ENCODE measurements at places on chromosomes 7 and 10.

DNA sequence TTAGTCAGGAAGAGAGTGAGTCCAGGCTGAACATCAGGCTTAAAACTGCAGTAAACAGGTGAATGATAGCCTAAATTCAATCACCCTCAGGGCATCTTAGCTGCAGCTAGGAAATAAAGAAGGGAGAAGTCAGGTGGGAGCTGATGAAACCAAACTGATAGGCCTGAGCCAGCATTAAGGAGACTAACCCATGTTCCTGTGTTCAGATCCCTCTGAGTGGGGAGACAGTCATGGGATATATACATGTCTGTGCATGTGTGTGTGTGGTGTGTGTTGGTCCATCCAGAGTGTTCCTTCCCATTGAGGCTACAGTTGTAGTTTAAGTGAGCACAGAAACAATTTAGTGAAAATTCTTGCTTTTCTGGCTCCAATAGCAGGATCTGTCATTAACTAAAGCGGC lies 480.9 kb downstream of the PHTF2 start:
- no peak for DNase-seq

DNA sequence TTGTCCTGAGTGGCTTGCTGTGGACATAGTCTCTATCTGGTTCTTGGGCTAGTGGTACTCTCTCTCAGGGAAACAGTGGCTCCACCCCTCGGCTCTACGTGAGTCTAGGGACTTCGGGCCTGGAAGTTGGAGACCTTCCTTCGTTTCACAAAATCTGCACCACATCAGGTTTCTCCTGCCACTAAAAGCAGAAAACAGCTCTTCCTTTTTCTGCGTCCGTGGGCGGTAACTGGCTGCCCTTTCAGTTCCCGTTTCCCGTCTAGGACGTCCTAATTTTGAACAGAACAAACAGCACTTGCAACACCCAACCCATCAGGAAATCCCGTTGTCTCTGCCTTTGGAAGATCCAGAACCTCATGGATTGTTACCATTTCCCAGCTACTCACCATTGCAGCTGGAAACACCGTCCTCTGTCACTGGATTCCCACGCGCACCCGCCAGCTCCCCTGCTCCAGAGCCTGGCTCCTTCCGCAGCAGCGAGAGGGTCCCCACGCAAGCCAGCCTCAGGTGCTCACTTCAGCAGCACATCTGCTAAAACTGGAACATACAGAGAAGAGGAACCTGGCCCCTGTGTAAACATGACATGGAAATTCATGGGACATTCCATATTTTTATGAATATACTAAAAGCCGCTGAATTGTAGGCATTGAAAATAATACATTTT lies 311.4 kb upstream of the AKR1E2 start:
- DNase-seq: peak; percentile 10

- DNase-seq: no peak
These were observed 103.7 kb downstream of the TRIM24 start for GRCh38 chr7:138563808-138564207.

DNA sequence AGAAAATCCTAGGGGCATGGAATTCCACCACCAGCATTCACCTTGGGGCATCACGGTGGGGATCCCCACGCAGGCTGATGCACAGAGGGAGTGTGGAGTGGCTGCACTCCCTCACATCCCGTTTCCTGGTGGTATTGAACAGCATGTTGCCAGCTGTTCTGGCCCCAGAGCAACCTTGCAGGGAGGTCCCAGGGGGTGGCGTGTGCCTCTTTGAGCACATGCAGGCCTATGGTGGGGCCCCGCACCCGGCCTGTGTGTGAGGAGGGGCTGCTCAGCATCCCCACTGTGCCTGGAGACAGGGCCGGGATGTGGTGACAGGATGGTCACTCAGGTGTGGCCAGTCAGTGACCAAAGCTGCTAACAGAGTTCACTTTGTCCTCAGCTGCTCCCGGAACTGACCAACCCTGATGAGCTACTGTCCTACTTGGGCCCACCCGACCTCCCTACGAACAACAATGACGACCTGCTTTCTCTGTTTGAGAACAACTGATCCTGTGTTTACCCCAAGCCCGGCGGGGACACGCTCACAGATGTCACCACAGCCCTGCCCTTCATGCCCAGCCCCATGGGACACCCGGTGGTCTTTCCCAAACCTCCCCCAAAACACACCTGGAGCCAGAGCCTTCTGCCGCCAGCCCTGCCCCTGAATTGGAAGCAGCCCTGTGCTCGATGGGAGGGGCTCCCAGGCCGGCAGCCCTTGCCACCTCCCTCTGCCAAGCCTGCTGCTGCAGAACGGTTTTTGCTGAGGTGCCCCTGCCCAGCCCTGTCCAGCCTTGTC lies 18.7 kb downstream of the ZMIZ2 start:
- no peak for DNase-seq

- DNase-seq: no peak
These were observed 34.8 kb upstream of the JAKMIP3 start for GRCh38 chr10:132030898-132031463.
